ENCODE measurements at places on chromosomes 6 and 20.

DNA sequence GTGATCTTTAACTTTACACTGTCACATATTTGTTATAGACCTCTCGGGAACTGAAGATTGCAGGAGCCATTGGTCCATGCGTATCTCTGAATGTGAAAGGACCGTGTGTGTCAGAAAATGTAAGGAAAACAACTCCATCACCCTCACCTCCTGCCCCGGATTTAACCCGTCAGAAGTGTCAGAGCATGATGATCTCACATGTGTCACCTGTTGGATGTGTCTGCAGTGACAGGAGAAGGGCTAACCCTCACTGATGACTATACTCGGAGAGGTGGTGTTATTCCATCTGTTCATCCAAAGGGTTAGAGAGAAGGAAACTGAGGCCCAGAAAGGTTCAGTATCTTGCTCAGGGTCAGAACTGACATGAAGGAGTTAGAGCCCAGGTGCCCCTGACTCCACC is 24.9 kb downstream of the SEC23B start:
- DNase-seq, result no peak

GRCh38 chr6:44624226-44624625 is 236.7 kb downstream of the CDC5L start:
- no peak for DNase-seq

GRCh38 chr6:761997-762396 is 69.1 kb upstream of the EXOC2 start:
- DNase-seq, result no peak

GRCh38 chr6:36964349-36964748 is 9.8 kb downstream of the PI16 start:
- DNase-seq, result no peak

DNA sequence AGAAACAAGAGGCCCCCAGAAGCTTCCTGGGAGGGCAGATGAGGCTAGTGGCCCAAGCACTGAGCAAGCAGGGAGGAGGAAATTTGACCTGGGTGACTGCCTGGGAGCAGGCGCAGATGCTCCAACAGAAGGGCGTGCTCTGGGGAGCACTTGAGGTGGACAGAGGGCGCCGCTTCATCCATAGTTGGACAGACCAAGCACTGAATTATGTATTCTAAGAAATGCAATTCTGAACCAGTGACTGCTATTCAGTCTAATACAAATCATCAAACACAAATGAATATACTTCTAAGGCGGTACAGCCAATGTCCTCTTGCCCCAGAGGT is 28.7 kb upstream of the IRF4 start:
- DNase-seq, result no peak

DNA sequence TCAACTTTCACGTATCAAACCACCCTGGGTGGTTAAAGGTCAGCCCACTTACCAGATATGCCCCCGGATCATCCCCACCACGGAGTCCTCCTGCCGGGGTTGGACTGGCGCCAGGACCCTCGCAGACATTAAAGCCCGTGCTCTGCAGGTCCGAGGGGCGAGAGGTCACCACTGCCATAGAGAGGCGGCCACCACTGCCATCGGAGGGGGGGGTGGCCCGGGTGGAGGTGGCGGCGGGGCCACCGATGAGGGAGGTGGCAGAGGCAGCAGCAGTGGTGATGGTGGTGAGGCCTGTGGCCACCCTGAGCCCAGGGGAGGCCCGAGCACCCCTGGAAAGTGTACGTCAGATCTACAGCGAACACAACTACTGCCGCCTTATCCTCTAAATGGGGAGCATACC is 76.3 kb downstream of the ASXL1 start:
- no peak for DNase-seq

DNA sequence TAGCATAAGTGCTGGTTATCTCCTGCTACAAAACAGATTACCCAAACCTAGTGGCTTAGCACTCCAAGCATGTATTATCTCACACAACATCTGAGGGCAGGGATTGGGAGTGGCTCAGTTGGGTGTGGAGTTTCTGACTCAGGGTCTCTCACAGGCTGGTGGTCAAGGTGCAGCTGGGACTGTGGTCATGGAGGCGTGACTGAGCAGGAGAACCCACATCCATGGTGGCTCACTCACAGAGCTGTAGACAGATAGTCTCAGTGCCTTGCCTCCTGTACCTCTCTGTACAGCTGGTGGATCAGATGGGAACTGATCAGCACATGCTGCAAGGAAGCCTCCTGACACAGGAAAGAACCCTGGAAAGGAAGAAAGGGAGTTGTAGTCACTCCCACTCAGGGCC is 83.1 kb upstream of the CST7 start:
- DNase-seq, result no peak

GRCh38 chr6:144119376-144119775 is 24.0 kb upstream of the SF3B5 start:
- no peak for DNase-seq

GRCh38 chr6:39196673-39197091 is 32.6 kb downstream of the KCNK5 start:
- DNase-seq, result no peak

GRCh38 chr6:36863670-36864540 is 10.7 kb downstream of the PPIL1 start:
- no peak for DNase-seq
